ENCODE measurements at places on chromosomes 6 and 20.

DNA sequence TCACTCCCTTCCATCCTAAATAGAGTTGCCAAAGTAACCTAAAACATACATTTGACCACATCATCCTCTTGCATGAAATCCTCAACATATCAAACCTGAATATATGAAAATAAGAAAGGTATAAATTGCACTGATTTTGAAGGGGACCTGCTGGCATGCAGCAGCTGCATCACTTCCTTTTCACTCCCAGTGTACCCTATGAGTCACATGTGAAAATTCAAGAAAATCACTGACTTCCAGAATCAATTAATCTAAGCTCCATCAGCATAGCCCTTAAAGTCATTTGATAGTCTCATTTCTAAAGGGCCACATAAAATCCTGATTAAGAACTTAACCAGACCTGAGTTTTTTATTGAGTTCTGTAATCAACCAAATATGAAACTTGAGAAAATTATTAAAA lies 24.3 kb downstream of the SNX14 start:
- no peak for DNase-seq

- DNase-seq, result no peak
These were observed 308.2 kb downstream of the BTBD3 start for GRCh38 chr20:12225898-12226297.

DNA sequence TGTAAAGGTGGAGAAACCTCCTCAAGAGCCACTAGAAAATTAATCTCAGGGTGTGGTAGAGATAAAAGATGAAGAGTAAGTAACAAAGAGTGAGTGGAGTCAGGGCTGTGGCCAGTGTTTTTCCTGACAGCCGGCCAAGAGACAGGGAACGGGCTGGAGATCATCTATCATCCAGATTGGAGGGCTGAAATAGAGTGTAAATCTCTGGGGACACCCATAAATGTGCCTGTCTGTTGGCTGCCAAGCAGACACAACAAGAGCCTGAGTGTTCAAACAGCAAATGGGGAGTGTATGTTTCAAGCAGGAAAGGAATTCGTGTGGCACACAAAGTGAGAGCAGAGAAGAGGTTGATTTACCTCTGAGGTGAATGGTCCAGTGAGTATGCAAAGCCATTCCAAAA lies 326.4 kb upstream of the KHDRBS2 start:
- DNase-seq, result no peak

GRCh38 chr6:81105998-81106397 lies 646.5 kb downstream of the TENT5A start:
- DNase-seq, result no peak

DNA sequence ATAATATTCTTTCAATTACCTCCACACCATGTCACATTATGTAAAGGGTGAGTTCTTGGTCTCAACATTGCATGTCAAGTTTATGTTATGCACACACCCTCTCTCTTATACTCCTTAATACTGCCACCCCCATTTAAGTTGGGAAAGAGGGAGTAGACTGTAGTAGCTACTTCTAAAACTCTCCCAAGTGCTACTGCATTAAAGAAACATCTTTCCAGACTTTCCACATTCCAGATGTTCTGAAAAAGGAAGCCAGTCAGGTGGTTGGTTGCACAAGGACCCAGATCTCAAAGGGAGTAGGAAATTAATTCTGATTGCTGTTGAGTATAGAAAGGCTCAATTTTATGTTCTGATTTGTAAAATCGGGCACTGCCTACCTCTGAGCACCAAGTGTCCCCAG lies 419.5 kb downstream of the CD83 start:
- DNase-seq, result no peak

DNA sequence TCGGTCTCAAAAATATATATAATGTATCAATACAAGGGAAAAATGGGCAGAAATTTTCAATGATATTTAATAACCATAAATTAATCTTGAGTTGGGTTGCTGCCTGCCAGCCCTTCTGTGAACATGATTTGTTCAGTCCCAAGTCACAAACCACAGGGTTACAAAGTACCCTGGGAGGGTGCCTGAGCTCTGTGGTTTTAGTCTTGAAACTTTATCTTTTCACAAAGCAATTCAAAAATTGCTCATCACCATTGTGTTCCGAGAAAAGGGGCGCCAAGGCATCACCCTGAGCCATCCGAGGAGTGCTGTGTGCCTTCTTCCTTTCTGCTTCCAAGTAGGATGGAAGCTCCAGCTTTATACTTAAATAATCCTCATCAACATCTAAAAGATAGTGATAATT lies 141.6 kb upstream of the AKAP12 start:
- DNase-seq, result no peak

DNA sequence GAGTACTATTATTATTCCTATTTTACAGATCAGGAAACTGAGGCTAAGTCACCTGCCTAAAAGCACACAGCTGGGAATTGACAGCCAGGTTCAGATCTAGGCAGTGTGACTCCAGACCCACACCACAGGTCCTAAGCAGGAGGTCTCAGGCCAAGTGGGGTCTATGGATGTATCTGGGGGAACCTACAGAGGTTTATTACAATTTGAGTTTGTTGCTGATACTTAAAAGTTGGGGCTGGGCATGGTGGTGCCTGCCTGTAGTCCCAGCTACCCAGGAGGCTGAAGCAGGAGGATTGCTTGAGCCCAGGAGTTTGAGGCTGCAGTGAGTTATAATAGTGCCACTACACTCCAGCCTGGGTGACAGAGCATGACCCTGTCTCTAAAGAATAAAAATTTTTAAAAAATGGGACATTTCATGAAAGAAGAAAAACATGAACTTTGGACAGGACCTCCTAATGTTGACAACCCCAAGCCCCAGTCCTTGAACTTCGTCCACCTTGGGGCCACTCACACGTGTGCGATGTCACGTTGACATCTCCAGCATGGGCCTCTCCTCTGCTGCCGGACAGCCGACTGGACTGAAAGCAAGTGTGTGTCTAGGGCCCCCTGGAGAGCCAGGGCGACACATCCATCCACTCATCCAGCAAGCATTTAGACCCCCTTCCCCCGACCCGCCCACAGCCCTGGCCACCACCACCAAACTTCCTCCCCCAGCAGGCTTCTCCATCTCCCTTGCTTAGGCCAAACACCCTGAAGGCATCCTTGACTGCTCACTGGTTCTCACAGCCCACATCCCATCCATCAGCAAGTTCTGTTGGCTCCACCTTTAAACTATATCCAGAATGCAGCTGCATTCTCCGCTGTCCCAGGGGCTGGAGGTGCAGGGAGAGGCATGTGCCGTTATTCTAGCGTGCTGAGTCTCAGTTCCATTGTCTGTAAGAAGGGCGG lies 40.0 kb downstream of the NOL4L start:
- no peak for DNase-seq

DNA sequence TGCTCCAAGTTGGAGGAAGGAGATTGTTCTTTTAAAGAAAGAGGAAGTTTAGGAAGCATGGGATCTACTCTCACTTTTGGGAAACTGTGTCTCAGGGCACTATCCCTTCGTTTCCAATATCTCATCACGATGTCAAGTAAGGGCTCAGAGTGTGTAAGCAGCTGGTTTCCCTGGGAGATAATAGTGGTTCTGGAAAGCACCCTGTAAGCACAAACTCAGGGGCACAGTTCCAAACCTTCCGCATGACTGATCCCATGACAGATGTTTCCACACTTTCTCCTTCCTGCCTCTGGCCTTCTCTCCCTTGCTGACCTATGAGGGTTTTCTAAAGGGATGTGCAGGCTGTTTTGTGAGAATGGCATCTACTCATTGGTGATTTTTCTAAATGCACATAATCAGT lies 33.9 kb downstream of the ADTRP start:
- DNase-seq, result no peak

Data from WERI-Rb-1 (cell line).